Osteocyte (in vitro differentiated cells): ENCODE measurements at places on chromosomes 6 and 20.

- DNase-seq, result no peak
These were observed 11.2 kb downstream of the BAG2 start for GRCh38 chr6:57183336-57183735.

- DNase-seq, result no peak
These were observed 643 bp downstream of the CD24 start for GRCh38 chr6:106973836-106974335.

DNA sequence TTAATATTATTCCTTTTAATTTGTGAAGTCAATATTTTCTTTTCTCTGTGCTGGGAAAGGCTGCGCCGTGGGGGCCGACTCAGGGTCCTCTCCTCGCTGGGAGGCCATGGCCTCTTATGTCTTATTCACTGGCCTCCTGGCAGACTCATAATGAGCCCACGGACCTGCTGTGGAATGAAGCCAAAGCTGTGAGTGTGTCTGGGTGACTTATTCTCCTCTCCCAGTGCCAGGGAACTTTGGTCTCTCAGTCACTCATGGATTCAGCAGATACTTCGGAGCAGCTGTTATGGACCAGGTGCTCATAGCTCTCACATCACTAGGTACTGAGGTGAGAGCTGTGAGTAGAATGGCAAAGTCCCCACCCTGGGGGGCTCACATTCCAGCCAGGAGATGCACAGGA, 297.6 kb downstream of the CDH26 start:
- DNase-seq, result no peak

DNA sequence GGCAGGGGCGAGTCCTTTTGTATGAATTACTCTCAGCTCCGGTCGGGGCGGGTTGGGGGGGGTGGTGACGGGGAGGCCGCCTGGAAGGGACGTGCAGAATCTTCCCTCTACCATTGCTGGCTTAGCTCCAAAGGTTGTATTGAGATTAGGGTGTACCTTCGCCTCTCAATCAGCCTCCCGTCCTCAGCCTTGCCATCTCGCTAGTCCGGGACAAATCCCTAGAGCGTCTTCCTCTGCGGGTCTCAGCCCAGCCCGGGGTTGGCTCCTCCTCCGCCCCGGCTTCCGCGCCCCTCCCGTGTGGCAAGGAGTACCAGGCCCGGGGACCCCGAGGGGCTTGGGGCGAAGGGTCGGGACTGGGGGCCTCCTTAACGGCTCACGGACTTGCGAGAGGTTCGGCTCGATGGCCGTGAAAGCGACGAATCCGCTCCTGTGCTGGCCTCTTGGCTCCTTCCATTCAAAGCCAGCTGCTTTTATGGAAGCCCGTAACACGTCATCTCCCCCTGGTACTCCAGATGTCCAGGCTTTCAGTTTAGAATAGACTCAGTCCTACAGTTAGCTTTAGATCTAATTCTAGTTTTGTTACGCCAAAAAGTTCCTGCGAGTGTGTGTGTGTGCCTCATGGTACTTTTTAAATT, 636 bp upstream of the EEF1A1 start:
- DNase-seq, result peak; percentile 92
